ENCODE measurements at places on chromosomes 12 and 14. TPM values are rescaled to one million over a fixed set of nuclear protein-coding genes. Genes with fewer than 3 reads are reported as not detected.

The PCNX4 gene
- total RNA-seq, result 33.9 TPM

The SYT10 gene
- 0.92 TPM for total RNA-seq

The TPH2 gene
- total RNA-seq, result 0.11 TPM

The POC1B gene
- 27.7 TPM for total RNA-seq

The OR5AU1 gene
- not detected for total RNA-seq

The SLC6A15 gene
- total RNA-seq, result 26.4 TPM

The PLEKHG7 gene
- not detected for total RNA-seq

DNA sequence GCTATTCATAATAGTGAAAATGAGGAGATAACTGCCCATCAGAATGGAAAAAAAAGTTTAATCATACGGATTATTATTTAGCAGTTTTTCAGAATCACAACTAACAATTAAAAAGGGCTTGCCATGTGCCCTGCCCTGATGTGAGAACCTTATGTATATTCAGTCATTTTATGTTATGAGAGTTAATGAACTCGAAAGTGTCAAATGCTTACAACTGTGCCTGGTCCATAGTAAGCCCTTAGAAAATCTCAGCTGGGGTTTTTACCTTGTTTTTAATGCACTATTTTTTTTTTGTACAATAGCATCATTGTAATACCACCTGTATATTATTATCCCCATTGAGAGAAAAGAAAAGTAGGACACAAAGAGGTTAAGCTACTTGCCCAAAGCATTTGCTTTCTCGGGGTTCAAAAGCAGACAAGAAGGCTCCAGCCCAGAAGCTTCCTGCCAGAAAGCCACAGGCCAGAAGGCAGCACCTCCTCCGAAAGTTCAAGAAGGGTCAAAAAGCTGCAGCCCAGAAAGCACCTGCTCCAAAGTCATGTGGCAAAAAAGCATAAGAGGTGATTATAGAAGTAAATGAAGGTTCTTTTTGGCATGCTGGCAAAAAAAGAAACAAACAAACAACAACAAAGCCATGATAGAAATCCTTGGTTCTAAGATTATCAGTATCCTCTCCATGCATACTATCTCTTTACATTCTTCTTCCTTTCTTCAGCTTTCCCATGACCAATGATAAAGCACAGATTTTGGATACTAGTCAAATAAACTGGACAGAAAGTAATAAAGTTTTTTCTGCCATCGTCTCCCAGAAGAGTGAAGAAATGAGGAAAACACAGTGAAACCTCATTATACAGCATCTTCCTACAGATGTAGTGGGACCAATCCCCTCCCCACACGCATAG, 59.1 kb upstream of the NAP1L1 start:
- no peak for DNase-seq

DNA sequence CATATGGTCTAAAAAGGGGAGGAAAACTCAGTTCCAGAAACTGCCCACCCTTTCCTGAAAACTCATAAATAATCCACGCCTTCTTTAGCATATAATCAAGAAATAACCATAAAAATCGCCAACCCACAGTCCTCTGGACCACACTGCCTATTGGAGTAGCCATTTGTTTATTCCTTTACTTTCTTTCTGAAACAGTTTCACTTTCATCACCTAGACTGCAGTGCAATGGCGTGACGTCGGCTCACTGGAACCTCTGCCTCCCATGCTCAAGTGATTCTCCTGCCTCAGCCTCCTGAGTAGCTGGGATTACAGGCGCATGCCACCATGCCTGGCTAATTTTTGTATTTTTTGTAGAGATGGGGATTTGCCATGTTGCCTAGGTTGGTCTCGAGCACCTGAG, 44.2 kb downstream of the CLMN start:
- no peak for DNase-seq

GRCh38 chr12:262817-263216, at the start of gene SLC6A13:
TSS of gene SLC6A13 (minus strand) at chr12:262836. CDS start at chr12:260052, 2,784 bp downstream.
- DNase-seq, result peak; percentile 7

GRCh38 chr14:83421711-83422110, 1888.1 kb upstream of the SEL1L start:
- no peak for DNase-seq

Measured in H7 (cell line).